ENCODE measurements at places on chromosomes 7 and 10.

- no peak for DNase-seq
Measured at GRCh38 chr10:52597189-52597863, 175.3 kb downstream of the MBL2 start.

GRCh38 chr10:26555719-26556368 is 117.7 kb downstream of the APBB1IP start:
- DNase-seq: peak; percentile 51

DNA sequence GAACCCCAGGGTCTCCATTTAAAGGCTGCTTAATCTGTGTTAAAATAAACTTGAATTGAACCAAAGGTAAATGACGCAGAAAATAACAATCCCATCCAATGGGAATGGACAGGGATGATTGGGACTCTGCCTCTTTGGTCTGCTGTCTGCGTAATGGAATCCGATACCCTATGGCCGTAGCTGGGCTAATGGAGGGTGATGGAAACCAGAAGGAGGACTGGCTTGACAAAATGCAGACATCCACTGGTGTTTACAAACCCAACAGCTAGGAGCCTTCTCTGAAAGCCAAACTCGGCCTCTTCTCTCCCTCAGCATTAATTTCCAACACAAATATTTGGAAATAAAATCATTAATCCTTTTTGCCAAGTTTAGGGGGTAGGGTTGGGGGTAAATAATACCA is 162.2 kb upstream of the CHST15 start:
- no peak for DNase-seq

GRCh38 chr7:144548556-144548955 is 145.1 kb upstream of the NOBOX start:
- DNase-seq: no peak

GRCh38 chr7:65983965-65984658 is 2.1 kb upstream of the GUSB start:
- no peak for DNase-seq

GRCh38 chr10:6868036-6868725 is 288.1 kb upstream of the PRKCQ start:
- DNase-seq: no peak

DNA sequence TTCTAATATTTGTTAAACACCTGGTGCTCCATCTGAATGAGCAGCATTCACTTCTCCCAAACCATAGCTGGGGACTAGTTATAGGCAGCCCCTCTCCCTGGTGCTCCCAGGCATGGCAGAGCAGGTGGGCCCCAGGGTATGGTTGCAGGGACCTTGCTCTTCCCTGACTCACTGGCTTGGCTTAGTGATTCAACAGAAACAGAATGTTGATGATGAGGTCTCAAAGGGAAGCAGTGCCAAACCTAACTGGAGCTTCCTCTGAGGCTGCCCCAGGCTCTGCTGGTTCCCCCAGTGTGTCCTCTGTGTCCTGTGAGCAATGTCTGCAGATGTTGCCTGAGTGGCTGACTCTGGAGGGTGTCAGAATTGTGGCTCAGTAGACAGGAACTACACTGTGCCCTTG is 3.7 kb downstream of the GPR26 start:
- no peak for DNase-seq

GRCh38 chr10:80276335-80276734 is 13.1 kb downstream of the MAT1A start:
- no peak for DNase-seq

GRCh38 chr7:90720984-90721760 is 125.1 kb downstream of the CDK14 start:
- DNase-seq: peak; percentile 94

DNA sequence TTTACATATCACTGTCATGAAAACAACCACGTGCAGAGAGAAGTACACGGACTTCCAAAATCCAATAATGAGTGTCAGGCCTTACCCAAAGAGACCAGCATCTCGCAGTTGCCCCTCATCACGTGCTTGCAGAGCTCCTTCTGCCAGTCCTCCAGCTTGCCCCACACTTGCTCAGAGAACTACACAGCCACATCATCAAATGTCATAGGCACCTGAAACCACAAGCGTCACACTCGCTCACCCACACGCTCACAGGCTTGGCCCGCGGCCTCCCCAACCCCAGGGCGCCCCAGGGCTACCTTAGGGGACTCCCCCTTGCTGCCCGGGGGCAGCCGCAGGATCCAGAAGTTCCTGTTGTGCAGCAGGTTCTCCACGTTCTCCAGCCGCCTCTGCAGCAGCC is 123.4 kb upstream of the ZNF746 start:
- no peak for DNase-seq

DNA sequence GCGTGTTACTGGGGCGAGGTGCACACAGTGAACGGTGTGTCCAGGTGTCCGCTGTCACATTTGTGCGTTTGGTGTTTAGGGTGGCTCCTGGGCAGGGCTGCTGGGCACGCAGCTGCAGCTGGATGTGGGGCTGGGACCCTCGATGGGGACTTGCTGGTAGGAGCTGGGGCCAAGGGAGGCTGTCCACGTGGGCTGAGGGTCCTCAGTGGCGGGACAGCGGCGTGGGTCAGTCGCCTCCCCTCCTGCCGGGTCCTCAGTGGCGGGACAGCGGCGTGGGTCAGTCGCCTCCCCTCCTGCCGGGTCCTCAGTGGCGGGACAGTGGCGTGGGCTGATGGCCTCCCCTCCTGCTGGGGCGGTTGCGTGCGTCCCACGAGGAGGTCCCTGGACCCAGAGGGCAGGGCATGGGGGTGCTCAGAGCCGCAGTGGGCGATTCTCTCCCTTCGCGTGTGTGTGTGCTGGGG is 68.5 kb downstream of the INPP5A start:
- no peak for DNase-seq

DNA sequence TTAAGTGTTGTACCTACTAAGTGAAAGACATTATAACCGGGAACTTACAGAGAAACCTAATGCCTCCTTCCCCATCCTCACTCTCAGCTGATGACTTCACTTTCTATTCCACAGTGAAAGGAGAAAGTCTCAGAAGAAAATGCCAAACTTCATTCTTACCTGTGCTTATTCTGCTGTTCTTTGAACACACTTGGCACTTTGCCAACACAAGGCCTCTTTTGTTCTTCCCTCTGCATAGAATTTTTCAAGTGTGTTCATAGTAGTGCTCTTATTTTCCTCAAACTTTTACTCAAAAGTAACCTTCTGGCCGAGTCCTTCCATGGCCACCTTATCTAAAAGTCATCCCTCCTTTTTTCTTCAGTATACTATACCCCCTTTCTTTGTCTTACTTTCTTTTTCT is 59.4 kb upstream of the ETV1 start:
- DNase-seq: no peak

DNA sequence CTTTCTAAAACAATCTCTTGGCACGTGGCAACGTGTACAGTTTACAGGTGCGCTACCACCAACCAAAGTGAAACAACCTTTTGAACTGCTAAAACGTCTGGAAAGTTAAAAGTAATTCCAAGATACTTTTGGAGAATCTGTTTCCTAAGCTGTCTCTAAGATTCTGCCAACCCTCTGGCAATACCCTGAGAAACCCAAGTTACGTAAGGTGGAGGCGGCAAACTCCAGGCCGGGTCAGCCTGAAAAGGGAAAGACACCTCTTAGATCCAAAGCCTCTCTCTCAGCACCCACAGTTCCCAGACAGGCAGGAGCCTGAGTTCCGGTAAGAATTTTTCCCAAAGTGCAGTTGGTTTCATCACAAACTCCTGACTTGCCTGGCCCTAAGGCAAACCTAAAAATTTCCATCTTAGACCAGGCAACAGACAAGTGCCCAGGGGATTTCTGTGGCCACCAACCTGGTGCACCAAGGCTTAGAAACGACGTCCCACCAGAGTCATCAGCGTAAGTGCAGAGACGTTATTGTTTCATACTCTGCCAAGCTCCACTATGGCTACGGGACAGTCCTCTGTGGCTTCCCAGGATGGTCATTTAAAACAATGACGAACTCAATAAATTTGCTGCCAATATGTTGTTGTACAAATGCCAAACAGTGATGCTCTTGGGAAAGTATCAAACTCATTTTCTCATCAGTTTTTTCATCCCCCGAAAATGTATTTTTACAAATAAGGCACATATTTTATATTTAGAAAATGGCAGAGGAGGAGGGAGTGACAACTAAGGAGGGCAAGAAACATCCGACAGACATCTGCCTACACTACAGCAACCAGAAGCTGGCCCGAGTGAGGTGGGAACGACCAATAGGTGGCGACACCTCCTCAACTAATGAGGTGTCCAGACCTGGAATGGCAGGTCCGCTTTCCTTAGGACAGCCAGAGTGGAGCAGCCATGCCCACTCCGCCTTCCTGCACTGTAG is 205.8 kb upstream of the FRMD4A start:
- DNase-seq: no peak

DNA sequence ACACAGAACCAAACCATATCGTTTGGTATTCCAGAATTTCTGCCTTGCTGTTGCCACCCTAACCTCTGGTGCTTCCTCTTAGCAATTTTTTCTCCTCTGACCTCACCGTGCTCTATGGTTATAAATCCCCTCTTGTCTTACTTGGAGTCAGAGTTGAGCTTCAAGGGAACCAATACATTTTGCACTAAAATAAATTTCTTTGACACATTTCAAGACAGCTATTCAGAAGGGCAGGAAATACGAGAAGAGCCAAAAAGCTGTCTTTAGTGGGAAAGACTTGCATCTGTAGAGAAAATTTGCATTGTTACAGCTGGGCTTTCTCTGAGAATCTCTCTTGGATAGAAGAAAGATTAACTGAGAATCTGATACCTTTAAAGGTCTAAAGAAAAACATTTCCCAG is 14.5 kb upstream of the AKR1C2 start:
- no peak for DNase-seq

DNA sequence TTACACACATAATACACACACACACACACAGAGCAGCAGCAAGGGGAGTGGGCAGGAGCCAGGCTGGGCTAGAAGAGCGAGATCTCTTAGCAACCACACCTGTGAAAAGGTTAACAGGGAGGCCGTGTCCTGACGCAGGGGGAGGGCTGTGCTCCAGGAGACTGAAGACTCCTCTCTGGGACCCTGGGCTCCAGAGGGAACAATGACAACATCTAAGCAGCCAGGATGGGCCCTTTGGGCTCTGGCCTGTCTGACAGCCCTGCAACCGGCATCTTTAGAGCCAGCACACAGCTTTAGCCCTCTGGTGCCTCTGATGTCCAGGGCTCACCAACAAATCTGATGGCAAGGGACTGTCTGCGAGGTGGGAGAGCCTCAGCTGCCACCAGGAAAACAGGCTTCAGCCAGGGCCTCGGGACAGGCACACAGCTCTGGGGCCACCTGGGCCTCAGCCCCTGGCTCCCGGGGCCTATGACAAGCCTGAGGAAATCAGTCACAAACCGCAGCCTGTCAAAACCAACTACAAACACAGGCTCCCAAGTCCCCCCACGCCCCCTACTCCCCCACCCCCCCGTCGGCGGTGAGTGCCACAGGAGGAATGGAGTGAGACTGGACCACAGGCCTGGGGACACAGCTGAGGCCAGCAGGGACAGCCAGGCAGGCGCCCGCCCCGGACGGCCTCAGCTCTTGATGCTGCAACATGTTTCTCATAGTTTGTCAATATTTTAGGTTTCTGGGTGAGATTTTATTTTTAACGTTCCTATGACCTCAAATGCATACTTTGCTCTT is 102.8 kb downstream of the TNS3 start:
- DNase-seq: no peak

All from SK-N-MC (cell line).